GM19239 (cell line): ENCODE measurements at places on chromosomes 2 and 18.

- no peak for DNase-seq
These were observed 22.5 kb downstream of the C1QL2 start for GRCh38 chr2:119136093-119136492.

- DNase-seq = no peak
These were observed 36.9 kb downstream of the KCNE4 start for GRCh38 chr2:223088866-223089265.

- no peak for DNase-seq
These were observed 87.3 kb downstream of the BABAM2 start for GRCh38 chr2:27977731-27978312.

DNA sequence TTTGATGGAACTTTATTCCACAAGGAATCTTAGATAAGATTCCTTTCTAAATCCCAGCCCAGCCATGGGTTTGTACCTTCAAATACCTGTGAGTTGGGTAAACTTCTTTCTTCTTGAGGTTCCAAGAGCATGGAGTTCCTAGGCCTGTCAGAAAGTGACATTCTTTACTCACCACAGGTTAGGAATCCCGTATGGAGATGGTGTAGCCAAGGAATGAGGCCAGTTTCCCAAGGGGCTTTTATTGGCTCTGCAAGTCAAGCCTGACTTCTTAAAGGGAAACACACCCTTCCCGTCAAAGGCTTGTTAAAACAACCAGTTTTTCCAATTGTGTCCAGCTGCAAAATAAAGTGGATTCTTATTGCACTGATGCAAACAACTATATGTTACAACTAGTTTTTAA lies 45.8 kb downstream of the STK17B start:
- DNase-seq = no peak

DNA sequence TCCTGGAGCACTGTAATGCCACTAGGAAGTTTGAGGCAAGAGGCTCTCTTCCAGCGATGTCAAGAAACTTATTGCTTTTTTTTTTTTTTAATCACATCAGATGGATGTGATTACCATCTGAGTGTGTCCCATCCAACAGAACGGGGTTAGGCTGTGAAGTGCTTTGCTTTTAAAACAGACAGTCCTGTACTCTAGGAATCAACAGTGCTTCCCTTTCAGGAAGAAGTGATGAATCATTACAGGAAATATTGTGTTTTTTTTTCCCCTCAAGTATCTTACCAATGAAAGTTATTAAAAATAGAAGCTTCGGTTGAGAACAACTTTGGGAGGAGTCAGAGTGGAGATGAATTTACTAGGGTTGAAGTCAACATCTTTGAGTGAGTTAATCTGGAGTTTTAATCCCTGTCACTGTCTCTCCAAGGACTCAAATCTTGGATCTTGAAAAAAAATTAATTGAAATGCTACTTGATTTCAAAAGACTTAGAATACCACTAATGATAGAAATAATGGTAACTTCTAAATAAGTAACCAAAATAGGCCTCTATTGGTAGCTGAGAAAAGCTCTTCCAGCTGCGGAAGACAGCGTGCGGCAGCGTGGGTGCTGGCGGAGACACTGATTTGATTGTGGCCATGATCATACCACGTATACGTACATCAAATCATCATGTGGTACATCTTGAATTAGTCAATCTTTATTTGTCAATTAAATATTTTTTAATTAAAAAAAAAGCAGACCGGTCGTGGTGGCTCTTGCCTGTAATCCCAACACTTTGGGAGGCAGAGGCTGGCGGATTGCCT lies 45.5 kb downstream of the GATA6 start:
- no peak for DNase-seq

GRCh38 chr2:48719480-48720177 lies 35.9 kb downstream of the LHCGR start:
- DNase-seq = no peak

DNA sequence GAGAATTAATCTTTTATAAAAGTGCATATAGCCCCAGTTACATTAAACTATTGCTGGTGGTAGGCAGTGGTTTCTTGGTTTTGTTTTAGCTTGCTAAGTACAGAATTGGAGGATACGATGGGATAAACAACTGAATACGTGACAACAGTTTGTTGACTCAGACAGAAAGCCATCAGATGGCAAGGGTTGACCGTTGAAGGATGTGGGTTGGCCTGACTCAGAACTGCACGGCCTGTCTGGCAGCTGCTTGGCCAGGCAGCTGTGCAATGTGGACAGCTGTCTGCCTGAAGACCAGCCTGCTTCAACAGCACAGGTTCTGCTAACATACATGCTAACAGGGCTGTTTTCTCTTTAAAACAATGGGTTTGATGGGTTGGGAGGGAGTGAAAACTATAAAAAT lies 46.6 kb downstream of the PRKRA start:
- DNase-seq = peak; percentile 41

DNA sequence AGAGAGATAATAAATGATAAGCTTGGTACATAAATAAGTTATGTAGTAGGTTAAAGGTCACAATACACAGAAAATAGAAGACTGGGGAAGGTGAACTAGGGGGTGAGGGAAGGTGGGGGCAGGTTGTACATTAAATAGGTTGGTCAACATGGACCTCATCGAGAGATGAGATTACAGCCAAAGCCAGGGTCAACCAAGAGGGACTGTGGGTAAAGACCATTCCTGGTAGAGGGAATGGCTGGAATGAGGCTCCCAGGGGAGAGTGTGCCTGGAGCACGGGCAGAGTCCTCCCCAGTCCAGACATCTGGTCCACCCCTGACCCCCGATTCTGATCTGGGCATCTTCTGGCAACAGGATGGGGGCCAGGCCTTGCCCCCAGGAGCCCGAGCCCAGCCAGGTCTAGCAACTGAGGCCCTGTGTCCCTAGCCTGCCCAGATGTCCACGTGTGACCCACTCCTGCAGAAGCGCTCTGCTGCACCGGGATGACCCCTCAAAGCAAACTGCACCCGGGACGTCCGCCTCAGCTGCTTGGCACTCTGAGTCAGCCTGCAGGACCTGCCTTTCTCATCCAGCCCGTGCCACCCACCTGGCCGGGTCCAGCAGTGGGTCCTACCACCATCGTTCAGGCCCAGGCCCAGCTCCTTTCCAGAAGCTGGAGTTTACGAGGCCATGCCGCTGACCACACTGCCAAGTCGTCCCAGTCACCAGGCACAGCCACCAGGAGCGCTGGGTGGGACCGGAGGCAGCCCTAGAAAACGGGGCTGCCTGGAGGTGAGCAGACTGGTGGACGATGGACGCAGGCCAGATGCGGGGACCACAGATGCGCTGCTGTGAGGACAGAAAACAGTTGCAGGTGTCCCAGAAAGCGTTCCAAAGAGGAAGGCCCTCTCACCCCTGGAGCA lies 56.2 kb upstream of the ID2 start:
- DNase-seq = no peak

DNA sequence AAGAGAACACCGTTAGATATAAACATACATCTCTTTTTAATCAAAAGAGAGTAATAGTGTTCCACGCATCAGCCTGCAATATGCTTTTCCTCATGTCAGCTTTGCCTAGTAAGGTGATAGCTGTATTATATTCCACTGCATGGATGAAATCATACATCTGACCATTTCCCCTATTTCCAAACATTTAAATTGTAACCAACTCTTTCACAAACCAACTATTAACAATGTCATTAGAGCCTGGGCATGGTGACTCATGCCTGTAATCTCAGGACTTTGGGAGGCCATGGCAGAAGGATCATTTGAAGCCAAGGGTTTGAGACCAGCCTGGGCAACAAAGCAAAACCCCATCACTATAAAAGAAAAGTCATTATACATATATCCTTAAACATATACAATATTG lies 284.8 kb downstream of the BCL11A start:
- no peak for DNase-seq

DNA sequence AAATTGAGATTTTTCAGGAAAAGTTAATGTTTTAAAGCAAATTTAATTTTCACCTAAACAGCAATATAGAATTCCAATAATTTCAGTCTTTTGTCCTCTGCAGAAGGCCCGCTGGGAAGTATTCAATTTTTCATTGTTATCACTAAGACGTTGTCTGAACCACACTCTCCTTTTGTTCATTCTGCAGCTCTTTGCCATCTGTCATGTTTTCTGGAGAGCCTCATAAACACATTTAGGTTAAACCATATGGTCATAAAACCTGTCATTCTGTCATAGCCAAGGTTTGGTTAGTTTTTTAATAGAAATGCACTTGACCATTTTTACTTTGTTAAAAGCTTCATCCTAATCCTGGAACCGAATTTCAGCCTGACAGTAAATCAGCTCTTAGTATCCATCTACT lies 54.0 kb upstream of the PGAP1 start:
- DNase-seq = no peak

- DNase-seq = no peak
These were observed 36.6 kb downstream of the RPL31 start for GRCh38 chr2:101038455-101039255.

DNA sequence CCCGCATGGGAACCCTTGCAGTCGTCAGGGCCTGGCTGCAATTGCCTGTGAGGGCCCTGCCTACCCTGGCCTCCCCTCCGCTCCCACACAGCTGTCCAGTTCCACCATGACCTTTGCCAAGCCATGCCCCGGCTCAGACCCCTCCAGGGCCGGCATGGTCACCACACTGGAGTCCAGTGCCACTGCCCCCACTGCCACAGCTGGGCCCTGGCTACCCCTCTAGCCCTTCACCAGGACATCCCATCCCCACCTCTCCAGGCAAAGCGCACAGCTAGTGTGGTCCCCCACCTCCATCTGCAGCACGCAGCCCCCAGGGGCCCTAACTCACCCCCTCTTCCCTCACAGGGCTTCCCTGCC lies 70.3 kb upstream of the SMAD7 start:
- no peak for DNase-seq

DNA sequence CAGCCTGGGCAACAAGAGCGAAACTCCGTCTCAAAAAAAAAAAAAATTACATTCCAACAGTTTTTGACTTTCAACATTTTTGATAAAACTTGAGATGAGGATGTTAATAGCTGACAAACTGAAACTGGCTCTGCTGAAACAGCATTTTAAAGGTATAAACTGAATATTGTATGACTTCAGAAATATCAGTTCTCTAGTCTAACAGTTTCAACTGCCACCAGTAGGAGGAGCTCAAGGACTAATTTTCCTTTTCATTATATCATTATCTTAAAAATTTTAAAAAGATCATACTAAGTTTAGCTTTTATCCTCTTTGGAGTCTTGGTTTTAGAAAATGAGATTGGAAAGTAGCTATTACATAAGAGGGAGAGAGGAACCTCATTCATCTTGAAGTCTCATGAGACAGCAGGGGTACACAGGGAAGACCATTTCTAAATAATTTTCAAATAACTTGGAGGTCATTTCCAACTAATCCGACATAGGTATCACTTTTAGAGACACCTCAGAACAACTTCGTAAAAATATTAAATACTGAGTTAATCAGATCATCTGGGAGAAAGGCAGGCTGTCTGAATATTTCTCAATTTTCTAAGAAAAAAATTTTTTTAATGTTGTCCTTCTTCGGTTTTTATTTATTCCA lies 37.6 kb upstream of the MCM6 start:
- DNase-seq = no peak

GRCh38 chr18:27582760-27583412 lies 397.8 kb upstream of the CHST9 start:
- DNase-seq = no peak

DNA sequence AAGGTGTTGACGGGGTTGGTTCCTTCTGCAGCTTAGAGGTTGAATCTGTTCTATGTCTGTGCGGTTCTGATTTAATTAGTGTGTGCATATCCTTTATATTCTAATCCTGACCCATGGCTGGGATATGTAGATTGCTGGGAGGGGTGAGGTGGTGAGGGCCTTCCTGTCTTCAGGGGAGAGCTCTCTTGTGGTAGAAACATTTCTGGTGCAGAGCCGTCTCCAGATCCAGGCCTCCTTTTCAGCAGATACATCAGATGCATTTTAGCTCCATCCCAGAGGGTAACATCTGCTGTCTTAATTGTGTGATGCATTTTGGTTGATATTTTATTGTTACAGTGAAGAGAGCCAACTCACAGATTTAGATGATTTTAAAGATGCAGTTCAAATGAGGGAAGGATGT lies 227.8 kb downstream of the AGAP1 start:
- no peak for DNase-seq

GRCh38 chr2:37267685-37268084 lies 36.2 kb downstream of the NDUFAF7 start:
- DNase-seq = no peak

- no peak for DNase-seq
These were observed 50.2 kb downstream of the SKA1 start for GRCh38 chr18:50424877-50425690.

GRCh38 chr2:116238511-116238910 lies 1576.0 kb upstream of the DDX18 start:
- DNase-seq = no peak

GRCh38 chr2:60634438-60634837 lies 81.0 kb upstream of the BCL11A start:
- no peak for DNase-seq

- peak; percentile 10 for DNase-seq
These were observed 5.4 kb upstream of the KCNJ13 start for GRCh38 chr2:232781765-232782164.

- DNase-seq = no peak
These were observed 588.9 kb upstream of the NRXN1 start for GRCh38 chr2:51620796-51621195.

GRCh38 chr2:157741819-157742484 lies 113.3 kb upstream of the ACVR1C start:
- no peak for DNase-seq

DNA sequence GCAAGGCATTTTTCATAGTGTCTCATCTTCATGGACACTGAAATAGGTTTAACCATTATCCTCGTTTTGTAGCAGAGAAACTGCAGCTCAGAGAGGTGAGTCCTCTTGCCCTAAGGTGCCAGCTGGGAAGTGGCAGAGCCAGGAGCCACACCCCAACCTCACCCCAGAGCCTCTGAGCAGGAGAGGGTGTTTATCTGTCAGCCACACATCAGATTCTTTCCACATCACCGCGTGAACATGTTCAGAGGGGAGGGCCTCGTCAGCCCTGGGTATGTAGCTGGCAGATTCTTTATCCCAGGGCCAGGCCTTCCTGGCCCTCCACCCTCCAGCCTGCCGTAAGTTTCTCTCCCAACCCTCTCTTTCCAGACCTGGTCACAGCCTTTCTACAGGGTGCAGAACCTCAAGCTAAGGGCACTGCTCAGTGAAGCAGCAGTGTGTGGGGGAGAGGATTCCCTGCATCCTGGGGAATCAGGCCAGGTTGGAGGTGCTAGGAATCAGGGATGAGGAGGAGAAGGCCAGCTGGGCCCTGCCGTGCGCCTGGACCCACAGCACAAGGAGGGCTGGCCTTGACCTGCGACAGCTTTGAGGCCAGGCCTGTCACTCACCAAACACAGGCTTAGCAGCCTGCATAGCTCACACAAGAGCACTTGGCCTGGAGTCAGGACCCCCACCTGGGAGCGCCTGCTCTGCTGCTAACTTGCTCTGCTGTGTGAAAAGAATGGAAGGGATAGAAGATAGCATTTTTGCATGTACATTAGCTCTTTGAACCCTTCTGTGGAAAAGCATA lies 111.3 kb upstream of the MCFD2 start:
- DNase-seq = no peak

GRCh38 chr2:31191931-31192330 lies 25.4 kb downstream of the CAPN14 start:
- DNase-seq = no peak
